ENCODE measurements at places on chromosomes 7 and 10. TPM values are rescaled to one million over a fixed set of nuclear protein-coding genes. Genes with fewer than 3 reads are reported as not detected.

The KIF11 gene
- total RNA-seq, result 44.4 TPM

DNA sequence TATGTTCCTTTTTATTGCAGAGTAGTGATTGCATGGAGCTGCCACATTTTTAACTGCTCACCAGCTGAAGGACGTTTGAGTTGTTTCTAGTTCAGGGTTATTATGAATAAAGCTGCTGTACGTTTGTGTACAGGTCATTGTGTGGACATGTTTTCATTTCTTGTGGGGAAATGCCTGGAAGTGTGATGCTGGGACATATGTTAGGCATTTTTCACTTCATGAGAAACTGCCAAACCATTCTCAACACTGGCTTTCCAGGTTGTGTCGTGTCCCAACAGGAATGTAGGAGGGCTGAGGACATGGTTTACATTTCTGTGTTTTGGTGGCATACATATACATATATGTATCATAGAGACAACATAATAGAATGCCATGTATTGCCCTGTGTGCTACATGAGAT, 73.0 kb downstream of the NEURL1 start:
- DNase-seq, result no peak
- no peak overlapping the region for H3K4me3 ChIP-seq

DNA sequence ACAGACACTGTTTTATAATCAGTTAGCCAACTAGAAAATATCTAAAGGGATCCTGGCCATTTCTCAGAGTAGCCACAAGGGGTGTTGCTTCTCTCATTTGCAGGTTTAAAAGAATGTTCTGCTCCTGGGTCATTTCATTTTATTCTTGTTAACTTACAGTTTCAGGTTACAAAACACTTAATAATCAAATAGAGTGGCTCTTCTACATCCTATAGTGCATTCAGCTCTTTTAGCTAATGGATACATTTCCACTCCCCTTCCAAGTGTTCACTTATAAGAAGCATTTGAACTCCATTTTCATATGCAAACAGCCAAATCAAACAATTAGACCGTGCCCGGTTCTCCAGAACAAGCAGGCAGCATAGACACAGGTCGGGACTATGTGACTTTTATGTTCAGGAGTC, 117.5 kb downstream of the TRIL start:
- H3K4me1 ChIP-seq, result no peaks in the 10 kb centered on the region
- H3K4me3 ChIP-seq, result no peak overlapping the region
- no peak overlapping the region for H3K27ac ChIP-seq
- no peak for DNase-seq
- H3K36me3 ChIP-seq, result no peaks in the 10 kb centered on the region

DNA sequence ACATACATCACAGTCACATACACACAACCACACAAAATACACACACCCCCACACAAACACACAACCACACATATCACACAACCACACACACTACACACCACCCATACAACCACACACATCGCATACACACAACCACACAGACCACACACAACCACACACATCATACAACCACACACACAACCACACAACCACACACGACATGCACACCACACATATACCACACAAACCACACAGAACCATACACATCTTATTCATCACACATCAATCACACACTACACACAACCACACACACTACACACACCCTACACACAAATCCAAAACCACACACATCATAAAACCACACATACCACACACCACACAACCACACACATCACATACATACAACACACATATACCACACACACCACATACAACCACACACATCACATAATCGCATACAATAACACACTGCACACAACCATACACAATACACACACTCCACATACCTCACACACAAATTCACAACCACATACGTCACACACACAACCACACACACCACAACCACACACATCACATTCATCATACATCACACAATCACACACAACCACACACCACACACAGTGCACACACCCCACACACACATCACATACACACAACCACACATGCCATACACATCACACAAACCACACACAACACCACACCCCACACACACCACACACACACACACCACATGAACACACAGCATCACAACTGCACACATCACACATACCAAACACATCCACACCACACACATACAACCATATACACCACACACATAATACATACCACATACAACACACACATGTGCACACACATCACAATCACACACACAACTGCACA, 30.4 kb downstream of the GPRIN2 start:
- H3K27ac ChIP-seq, result no peak overlapping the region
- no peaks in the 10 kb centered on the region for H3K4me1 ChIP-seq
- no peak overlapping the region for H3K4me3 ChIP-seq
- peak; percentile 2 for DNase-seq

The KCNIP2 gene
- total RNA-seq, result 3.1 TPM

The TCF7L2 gene
- total RNA-seq, result 1.6 TPM

- no peak overlapping the region for H3K4me3 ChIP-seq
- no peaks in the 10 kb centered on the region for H3K36me3 ChIP-seq
- H3K27ac ChIP-seq, result no peak overlapping the region
- peaks cover 42% of the 10 kb centered on the region for H3K4me1 ChIP-seq
- H3K27me3 ChIP-seq, result peaks cover 2% of the 10 kb centered on the region
These were observed 22.5 kb downstream of the ST8SIA6 start for GRCh38 chr10:17431871-17432311.

DNA sequence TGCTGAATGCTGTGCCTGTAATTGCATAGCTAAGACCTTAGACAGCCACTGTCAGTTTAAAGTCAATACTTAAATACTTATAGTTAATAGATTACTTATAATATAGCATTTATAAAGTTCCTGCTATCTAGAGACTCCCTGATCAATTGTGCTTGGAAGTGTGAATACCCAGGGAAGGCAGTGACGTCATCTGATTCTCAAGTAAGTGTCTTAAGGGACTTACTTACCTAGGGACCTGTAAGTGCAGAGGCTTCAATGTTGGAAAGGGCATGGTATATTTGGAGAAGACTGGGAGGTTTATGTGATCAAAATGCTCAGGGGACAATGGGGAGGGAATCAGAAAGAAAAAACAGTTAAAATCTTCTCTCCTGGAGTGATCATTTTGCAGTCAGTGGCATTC, 55.0 kb downstream of the BICC1 start:
- DNase-seq, result no peak
- H3K36me3 ChIP-seq, result no peaks in the 10 kb centered on the region
- no peak overlapping the region for H3K4me3 ChIP-seq
- H3K27ac ChIP-seq, result no peak overlapping the region
- H3K27me3 ChIP-seq, result no peaks in the 10 kb centered on the region

The PDZD7 gene
- 0.65 TPM for total RNA-seq

DNA sequence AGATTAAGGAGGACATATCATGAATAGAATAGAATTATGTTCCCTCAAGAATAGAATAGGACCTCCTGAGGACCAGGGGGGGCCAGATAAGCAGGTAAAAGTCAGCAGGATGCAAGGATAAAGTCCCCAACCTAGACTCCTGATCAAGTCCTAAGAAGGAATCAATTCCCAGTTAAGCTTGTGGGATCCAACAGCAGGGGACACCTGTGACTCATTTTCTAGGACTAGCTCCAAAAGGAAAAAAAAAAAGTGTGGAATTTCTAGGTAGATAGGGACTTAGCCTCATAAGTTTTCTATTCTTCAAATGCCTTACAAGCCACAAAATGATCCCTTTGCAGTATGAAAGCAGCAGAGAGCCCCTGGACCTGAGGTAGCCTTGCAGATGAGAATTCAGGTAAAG, 336.2 kb downstream of the WDR11 start:
- DNase-seq, result no peak
- H3K4me1 ChIP-seq, result no peaks in the 10 kb centered on the region
- H3K4me3 ChIP-seq, result no peak overlapping the region
- no peaks in the 10 kb centered on the region for H3K36me3 ChIP-seq
- H3K27ac ChIP-seq, result no peak overlapping the region

DNA sequence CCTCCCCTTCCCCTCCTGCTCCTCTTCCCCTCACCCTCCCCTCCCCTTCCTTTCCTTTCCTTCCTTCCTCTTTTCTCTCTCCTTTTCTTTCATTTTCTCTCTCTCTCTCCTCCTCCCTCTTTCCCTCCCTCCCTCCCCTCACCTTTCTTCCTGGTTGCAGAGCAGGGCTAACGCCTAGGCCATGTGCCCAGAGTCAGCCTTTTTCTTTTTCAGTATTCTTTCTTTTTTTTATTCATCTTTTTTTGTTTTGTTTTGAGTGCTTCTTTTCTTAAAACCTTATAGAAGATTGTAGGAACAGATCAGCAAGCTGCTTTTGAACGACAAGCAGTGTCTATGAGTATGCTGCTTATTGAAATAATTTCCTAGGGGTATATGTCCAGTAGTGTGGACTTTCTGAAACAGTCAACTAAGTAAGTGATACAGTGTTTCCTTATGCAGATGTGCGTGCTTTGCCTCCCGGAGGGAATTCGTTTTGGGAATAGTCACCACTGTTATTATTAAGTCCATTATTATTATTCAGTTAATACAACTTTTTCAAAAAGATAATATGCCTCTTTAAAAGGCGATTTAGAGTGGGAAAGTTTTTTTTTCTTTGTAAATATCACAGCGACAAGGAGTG, 219.2 kb downstream of the CAMK1D start:
- no peaks in the 10 kb centered on the region for H3K36me3 ChIP-seq
- no peaks in the 10 kb centered on the region for H3K27me3 ChIP-seq
- H3K4me3 ChIP-seq, result no peak overlapping the region
- H3K4me1 ChIP-seq, result peaks cover 14% of the 10 kb centered on the region

DNA sequence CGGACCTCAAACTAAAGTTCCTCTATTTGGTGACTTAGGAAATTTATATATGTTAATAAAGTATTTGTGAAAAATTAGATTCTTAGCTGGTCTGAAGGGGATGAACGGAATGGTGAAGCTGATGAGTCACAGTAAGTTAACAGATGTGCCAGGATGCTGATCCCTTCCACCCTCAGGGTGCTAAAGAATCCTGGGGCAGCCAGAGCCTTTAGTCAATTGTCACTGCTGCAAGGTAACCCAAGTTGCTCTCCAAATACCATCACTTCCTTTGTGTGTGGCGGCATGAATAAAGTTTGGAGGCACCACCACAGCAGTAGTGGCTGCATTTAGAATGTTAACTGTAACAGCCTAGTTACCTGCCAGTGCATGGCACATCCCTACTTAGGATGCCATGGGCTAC, 222.6 kb upstream of the PPP1R3A start:
- no peak overlapping the region for H3K4me3 ChIP-seq
- no peaks in the 10 kb centered on the region for H3K36me3 ChIP-seq
- no peaks in the 10 kb centered on the region for H3K27me3 ChIP-seq
- H3K4me1 ChIP-seq, result no peaks in the 10 kb centered on the region
- no peak for DNase-seq

The POR gene
- total RNA-seq, result 25.2 TPM

DNA sequence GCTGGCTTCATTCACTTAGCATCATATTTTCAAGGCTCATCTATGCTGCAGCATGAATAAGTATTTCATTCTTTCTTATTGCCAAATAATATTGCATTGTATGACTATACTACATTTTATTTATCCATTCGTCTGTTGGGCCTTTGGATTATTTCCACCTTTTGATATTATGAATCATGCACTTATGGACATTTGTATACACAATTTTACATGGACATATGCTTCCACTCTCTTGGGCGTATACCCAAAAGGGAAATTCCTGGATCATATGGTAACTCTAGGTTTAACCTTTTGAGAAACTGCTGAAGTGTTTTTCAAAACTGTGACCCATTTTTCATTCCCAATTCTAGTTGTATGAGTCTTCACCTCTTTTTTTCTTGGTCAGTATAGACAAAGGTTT, 80.3 kb upstream of the GNAI1 start:
- no peaks in the 10 kb centered on the region for H3K36me3 ChIP-seq
- no peak overlapping the region for H3K4me3 ChIP-seq
- H3K4me1 ChIP-seq, result no peaks in the 10 kb centered on the region
- H3K27ac ChIP-seq, result no peak overlapping the region

The FAM25A gene
- total RNA-seq, result not detected
